Muscle of leg (tissue), 16 donors: ENCODE measurements at places on chromosomes 13 and 19. TPM values are rescaled to one million over a fixed set of nuclear protein-coding genes. Genes with fewer than 3 reads are reported as not detected.
A peak's percentile ranks its signal among the peaks of the same experiment; 100 is the strongest.

DNA sequence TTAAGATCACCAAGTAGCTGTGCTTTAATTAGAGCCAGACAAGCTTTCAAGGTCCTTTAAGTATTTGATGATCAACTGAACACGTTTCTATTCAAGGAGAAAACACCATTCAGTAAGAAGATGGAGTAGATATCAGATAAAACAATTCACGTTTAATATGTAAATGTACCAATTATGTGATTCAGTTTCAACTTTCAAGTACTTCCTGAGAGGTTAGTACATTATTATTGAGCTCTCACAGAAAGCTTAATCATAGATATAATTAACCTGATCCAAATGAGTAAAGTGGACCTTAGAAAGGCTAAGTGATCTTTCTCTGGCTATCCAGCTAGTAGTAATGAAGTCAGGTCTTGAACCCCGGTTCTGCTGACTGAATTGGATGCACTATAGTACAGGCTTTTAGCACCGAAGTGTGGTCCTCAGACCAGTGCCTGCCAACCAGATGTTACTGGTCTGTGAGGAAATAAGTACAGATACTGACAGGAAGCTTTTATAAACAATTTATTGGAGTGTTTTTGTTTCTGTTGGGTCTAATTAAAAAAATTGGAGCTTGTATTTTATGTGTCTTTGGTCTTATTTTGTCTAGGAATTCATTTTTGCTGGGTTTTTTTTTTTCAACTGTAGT is 10.2 kb downstream of the CLN5 start:
- no peak overlapping the region for H3K4me3 ChIP-seq
- H3K27ac ChIP-seq = no peak overlapping the region
- DNase-seq = no peak
- no peaks in the 10 kb centered on the region for H3K4me1 ChIP-seq
- H3K36me3 ChIP-seq = peaks cover 20% of the 10 kb centered on the region

- no peak overlapping the region for H3K4me3 ChIP-seq
- H3K36me3 ChIP-seq = no peaks in the 10 kb centered on the region
- no peaks in the 10 kb centered on the region for H3K4me1 ChIP-seq
- H3K27me3 ChIP-seq = no peaks in the 10 kb centered on the region
- H3K27ac ChIP-seq = no peak overlapping the region
These were observed 396.7 kb upstream of the GPC6 start for GRCh38 chr13:92829930-92830329.

Gene KCNN4
- total RNA-seq = 0.40 TPM

DNA sequence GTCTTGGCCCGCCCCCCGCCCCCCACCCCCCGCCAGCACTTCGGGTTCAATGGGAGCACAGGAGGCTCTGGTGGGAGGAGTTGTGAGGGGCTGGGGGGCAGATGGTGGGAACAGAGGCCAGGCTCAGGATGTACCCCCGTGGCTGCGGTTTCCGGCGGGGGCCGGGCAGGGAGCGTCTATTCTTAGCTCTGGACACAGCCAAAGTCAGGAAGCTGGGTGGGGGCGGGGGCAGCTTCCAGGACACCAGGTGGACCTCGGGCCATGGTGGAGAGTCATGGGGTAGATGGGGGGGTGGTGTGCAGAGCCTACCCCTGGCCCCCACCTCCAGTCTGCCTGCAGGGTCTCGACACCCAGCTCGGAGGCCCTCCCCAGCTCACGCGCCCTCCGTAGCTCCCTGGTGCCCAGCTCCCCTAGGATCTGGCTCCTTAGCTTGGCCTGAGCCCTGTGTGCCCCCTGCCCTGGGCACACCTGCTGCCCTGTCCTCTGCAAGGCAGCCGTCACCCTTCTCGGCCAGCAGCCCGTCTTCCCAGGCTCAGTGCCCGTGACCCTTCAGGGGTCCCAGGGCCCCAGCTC is 2.2 kb upstream of the TBXA2R start:
- H3K36me3 ChIP-seq = peaks cover 24% of the 10 kb centered on the region
- peak; percentile 54 for DNase-seq
- H3K27ac ChIP-seq = peak overlapping the region; percentile 69
- H3K4me3 ChIP-seq = no peak overlapping the region
- H3K4me1 ChIP-seq = peaks cover 41% of the 10 kb centered on the region

Gene RXFP2
- not detected for total RNA-seq

DNA sequence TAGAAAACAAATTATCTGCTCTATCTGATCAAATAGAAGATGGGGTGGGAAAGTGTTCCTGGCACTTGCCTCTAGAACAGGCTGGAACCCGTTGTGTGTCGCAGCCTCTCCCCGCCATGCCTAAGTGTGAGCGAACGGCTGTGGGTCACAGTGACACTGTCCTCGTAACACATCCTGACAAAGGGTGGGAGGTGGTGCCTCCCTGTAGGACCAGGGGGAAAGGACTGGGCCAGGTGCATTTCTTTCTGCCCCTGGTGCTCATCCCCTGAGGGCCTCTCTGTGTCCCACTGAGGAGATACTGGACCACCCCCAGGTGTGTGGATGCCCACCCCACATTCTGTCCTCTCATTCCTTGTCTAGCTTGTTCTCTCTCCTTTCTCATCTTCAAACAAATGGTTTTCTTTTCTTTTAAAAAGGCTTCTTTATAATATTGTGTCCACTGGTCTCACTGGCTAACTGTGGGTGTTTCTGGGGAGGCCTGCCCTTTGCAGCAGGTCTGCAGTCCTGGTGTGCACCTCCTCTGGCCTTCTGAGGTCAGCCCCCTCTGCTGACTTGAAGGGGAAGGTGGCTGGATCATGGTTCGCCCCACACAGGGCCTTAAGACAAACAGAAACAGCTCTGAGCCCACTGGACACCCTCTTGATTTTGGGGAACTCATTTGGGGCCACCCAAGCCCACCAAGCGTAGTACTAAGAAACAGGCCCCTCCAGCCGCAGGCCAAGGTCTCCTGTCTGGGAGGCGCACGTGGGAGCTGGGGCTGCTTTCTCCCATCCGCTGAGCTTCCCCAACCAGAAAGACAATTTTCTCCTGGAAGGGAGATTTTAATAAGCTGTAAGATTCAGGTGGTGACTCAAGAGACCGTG is 152.5 kb upstream of the SOX1 start:
- peaks cover 49% of the 10 kb centered on the region for H3K27me3 ChIP-seq
- H3K4me1 ChIP-seq = peaks cover 8% of the 10 kb centered on the region
- H3K36me3 ChIP-seq = no peaks in the 10 kb centered on the region
- DNase-seq = no peak
- H3K27ac ChIP-seq = no peak overlapping the region

DNA sequence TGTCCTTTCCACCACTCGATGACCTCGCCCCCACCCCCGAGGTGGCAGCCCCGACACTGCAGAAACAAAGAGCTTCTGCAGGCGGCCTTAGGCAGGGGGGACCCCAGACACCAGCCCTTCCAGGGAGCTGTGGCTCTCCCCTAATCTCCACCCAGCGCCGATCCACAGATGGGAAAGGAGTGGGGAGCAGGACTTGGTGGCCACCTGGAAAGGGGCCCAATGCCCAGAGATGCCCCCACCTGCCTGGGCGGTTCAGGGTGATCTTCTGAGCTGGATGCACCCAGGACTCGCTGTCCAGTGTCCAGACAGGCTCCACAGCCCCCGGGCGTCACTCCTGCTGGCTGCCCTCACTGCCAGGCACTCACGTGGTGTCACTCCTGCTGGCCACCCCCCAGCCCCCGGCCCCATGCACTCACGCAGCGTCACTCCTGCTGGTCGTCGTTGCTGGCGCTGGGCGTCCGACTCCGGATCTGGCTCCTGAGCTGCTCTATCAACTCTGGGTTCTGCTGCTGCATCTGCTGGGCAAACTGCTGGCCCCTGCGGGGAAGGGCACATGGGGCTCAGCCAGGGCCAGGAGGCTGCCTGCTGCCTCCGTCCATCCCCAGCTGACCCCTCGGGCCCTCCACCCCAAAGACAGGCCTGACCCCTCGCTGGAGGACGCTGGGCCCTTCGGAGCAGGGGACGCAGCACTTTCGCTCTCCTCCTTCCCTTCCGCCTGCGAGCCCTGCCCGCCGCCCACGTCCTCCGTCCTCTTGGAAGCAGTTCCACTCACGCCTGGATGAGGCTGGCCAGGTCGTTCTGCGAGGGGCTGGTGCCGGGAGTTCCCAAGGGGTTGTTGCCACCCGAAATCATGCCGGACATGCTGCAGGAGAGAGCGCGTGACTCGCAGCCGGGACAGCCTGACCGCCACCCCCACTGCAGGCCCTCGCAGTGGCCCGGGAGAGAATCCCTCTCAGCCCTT is 17.4 kb upstream of the SLC39A3 start:
- H3K36me3 ChIP-seq = peaks cover 73% of the 10 kb centered on the region
- no peak for DNase-seq
- no peak overlapping the region for H3K4me3 ChIP-seq
- H3K27ac ChIP-seq = no peak overlapping the region
- H3K4me1 ChIP-seq = no peaks in the 10 kb centered on the region
- H3K27me3 ChIP-seq = no peaks in the 10 kb centered on the region

Gene TBXA2R
- 0.53 TPM for total RNA-seq

Gene CRX
- not detected for total RNA-seq

GRCh38 chr13:111508164-111508870 is 187.9 kb downstream of the TEX29 start:
- H3K36me3 ChIP-seq = no peaks in the 10 kb centered on the region
- DNase-seq = no peak
- no peak overlapping the region for H3K4me3 ChIP-seq
- H3K4me1 ChIP-seq = no peaks in the 10 kb centered on the region
- H3K27ac ChIP-seq = no peak overlapping the region

DNA sequence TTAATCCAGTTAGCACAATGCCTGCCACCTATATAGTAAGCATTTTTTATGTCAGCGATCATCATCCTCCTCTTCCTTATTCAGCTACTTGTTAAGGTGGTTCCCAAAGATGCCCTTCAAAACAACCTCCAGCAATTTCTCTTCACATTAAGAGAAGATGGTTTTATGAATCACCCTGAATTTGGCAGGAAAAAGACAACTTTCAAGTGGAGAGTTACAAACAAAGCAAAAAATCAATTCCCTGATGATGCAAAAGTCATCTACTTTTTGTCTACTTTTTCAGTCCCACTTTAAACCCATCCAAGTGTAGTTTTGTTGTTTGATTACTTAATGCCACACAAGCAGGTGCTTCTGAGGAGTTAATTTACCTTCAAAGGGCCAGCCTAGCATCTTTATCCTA is 139.1 kb upstream of the SERP2 start:
- DNase-seq = no peak
- H3K27me3 ChIP-seq = no peaks in the 10 kb centered on the region
- no peaks in the 10 kb centered on the region for H3K36me3 ChIP-seq
- no peak overlapping the region for H3K27ac ChIP-seq
- H3K4me1 ChIP-seq = peaks cover 21% of the 10 kb centered on the region
- no peak overlapping the region for H3K4me3 ChIP-seq
